Glutamatergic neuron (in vitro differentiated cells): ENCODE measurements at places on chromosomes 11 and 22. TPM values are rescaled to one million over a fixed set of nuclear protein-coding genes. Genes with fewer than 3 reads are reported as not detected.

Gene SEPTIN3
- total RNA-seq = 216 TPM

DNA sequence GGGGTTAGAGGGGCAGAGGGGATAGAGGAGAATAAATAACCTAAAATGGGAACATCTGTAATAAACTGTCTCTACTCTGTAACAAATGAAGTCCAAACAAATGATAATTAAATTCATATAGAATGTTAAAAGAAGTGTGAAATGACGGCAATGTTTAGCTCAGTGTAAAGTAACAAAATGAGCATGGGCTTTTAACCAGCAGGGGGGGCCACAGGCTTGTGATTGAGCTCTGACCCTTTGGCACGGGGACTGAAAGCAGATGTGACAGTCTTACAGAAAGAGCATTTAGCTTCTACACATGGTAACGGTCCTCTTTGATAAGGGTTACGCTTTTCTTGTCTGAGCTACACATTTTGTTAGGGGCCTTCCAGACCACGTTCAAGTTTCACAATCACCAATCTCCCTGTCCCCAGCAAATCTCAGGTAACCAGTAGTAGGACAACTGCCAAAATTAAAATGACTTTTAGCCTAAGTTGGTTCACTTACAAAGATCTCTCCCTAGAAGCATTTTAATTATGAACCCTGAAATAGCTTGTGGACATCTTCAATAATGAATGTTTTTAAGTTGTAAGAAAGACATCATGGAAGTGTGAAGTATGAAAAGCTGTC is 262.5 kb downstream of the DCDC1 start:
- H3K27me3 ChIP-seq = no peaks in the 10 kb centered on the region
- no peak overlapping the region for H3K4me3 ChIP-seq
- H3K36me3 ChIP-seq = no peaks in the 10 kb centered on the region
- no peak overlapping the region for H3K27ac ChIP-seq
- H3K4me1 ChIP-seq = peaks cover 17% of the 10 kb centered on the region

- no peak overlapping the region for H3K27ac ChIP-seq
- no peak overlapping the region for H3K4me3 ChIP-seq
- H3K4me1 ChIP-seq = no peaks in the 10 kb centered on the region
- H3K27me3 ChIP-seq = peaks cover 3% of the 10 kb centered on the region
- H3K36me3 ChIP-seq = no peaks in the 10 kb centered on the region
These were observed 24.6 kb downstream of the VWCE start for GRCh38 chr11:61270354-61271076.

Gene ARFIP2
- 53.3 TPM for total RNA-seq

GRCh38 chr11:125935618-125936199 is 10.1 kb upstream of the VSIG10L2 start:
- H3K36me3 ChIP-seq = no peaks in the 10 kb centered on the region
- peaks cover 7% of the 10 kb centered on the region for H3K4me1 ChIP-seq
- no peak overlapping the region for H3K4me3 ChIP-seq
- no peak for DNase-seq

- peak overlapping the region; percentile 65 for H3K4me3 ChIP-seq
- peak overlapping the region; percentile 95 for H3K27ac ChIP-seq
- no peaks in the 10 kb centered on the region for H3K36me3 ChIP-seq
- peaks cover 3% of the 10 kb centered on the region for H3K27me3 ChIP-seq
These were observed 178.2 kb upstream of the CCDC90B start for GRCh38 chr11:83464160-83464944.

DNA sequence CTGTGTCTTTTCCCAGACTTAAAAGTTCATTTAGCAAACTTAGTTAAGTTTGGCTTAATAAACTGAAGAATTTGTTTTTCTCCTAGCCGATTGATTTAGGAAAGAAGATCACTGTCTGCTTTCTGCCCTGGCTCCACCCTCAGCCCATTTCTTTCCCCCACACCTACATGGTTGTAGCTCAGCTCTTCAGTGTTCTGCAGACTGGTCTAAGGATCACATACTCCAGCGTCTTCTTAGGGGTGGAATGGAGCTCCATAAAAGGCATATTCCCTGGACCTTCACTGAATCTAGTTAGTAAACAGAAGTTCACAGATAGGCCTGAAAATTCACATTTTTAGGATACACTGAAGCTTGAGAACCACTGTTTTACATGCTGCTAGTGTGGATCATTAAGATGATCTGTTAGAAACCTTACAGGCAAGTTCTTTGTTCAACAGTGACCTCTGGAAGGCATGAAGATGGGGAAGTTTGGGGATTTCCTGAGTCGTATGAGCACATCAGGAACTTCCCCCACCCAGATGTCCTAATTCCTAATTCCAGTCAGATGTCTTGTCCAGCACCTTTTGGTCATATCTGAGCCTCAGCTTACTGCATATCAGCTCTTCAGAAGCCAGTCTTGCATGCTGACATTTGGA is 16.8 kb downstream of the PIWIL4 start:
- H3K4me3 ChIP-seq = no peak overlapping the region
- H3K27ac ChIP-seq = no peak overlapping the region
- H3K36me3 ChIP-seq = no peaks in the 10 kb centered on the region
- H3K4me1 ChIP-seq = peaks cover 2% of the 10 kb centered on the region
- DNase-seq = no peak

Gene OR5D18
- total RNA-seq = not detected

Gene SMC1B
- not detected for total RNA-seq

GRCh38 chr11:12161137-12161536 is 50.7 kb downstream of the MICAL2 start:
- H3K4me1 ChIP-seq = peaks cover 7% of the 10 kb centered on the region

Gene RASL10A
- 1.3 TPM for total RNA-seq

DNA sequence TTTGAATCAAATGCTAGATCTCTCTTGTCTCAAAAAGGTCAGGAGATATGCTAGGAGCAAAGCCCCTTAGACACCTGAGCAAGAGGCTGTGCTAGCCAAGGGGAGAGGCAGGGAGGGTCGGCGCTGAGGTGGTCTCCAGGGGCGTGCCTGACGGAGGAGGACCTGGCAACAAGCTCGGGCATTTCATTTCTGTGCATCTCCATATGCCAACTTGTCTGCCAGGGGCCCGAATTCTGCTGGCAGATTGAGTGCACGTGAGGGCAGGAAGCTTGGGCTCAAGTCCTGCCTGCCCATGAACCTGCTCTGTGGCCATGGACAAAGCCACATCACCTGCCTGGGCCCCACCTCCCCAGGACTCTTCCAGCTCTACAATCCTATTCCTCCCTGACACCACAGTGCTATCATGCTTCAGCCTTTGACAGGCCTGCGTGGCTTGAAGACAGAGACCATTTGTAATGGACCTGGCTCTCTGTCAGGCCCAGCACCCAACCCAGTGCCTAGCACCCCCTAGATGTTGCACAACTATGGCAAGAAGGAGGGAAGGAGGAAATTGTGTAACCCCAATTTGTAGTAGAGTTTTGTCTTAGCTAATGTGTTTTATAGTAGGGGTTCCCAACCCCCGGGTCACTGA is 16.3 kb upstream of the VSIG10L2 start:
- H3K27me3 ChIP-seq = no peaks in the 10 kb centered on the region
- H3K36me3 ChIP-seq = no peaks in the 10 kb centered on the region
- H3K4me1 ChIP-seq = peaks cover 19% of the 10 kb centered on the region

DNA sequence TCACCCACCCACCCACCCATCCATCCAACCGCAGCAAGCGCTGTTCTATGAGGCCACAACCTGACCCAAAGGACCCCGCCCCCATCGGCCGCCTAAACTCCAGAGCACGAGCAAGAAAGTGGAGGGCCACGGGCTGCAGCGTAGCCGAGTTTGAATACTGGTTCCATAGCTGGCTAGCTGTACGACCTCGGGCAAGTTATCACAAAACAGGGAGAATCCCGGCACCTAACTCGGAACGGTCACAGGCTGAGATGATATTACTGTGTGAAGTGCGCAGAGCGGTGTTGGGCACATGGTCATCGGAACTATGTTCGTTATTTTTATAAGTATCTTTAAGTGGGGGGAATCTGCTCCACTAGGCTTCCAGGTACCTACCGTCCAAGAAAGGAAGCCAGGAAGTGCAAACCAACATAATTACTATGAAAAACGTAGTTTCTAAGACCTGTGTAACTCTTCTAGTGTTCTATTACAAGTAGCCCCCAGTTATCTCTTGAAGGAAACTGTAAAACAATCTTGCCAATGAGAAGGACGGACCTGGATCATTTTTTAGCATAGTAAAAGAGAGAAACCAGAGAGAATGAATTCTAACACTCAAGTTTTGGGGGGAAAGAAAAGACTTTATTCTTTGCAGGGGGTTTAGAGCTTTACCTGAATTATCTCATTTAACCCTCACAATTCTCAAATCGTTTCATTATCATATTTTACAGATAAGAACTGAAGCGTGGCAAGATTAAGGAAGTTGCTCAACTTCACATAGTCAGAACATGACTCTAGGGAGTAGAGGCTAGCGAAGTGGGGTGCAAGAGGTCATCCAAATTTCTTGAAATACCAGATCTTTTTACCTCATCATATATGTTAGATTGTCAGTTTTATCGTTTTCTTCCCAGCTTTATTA is 663 bp upstream of the BUD13 start:
- peak overlapping the region; percentile 97 for H3K4me3 ChIP-seq
- H3K27me3 ChIP-seq = no peaks in the 10 kb centered on the region
- H3K27ac ChIP-seq = no peak overlapping the region
- no peaks in the 10 kb centered on the region for H3K36me3 ChIP-seq

Gene GAB4
- total RNA-seq = 0.15 TPM

DNA sequence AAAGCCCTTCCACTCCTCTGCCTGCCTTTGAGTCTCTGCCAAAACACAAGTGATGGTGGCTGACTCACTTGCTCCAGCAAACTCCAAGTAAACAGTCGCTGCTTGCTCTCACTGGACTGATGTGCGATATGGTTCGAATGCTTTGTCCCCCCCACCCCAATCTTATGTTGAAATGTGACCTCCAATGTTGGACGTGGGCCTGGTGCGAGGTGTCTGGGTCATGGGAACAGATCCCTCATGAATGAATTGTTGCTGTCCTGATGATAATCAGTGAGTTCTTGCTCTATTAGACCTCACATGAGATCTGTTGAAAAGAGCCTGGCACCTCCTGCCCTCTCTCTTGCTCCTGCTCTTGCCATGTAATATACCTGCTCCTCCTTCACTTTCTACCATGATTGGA is 747.9 kb downstream of the OPCML start:
- no peak overlapping the region for H3K4me3 ChIP-seq
- H3K36me3 ChIP-seq = no peaks in the 10 kb centered on the region
- H3K27me3 ChIP-seq = no peaks in the 10 kb centered on the region

Gene UCP3
- 7.6 TPM for total RNA-seq

Gene FAM180B
- total RNA-seq = not detected

DNA sequence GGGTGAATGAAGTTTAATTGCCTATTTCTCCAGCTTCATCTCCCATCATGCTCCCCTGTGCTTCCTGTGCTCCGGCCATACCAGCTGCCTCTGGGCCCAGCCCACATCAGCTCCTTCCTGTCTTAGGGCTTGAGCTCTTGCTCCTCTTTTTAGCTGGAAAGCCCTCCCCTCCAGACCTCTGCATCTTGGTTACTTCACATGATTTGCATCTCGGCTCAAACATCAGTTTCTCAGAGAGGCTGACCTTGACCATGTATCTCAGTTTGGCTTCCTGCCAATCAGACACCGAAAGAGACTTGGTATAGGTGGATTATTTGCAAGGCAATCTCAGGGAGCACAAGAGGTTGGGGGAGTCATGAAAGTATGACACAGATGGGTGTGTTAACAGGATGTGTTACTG is 73.2 kb upstream of the TIMP3 start:
- H3K36me3 ChIP-seq = peaks cover 8% of the 10 kb centered on the region
- H3K27me3 ChIP-seq = peaks cover 5% of the 10 kb centered on the region
- no peak for DNase-seq
- H3K4me1 ChIP-seq = no peaks in the 10 kb centered on the region
- H3K27ac ChIP-seq = no peak overlapping the region

Gene SLC5A4
- total RNA-seq = not detected

DNA sequence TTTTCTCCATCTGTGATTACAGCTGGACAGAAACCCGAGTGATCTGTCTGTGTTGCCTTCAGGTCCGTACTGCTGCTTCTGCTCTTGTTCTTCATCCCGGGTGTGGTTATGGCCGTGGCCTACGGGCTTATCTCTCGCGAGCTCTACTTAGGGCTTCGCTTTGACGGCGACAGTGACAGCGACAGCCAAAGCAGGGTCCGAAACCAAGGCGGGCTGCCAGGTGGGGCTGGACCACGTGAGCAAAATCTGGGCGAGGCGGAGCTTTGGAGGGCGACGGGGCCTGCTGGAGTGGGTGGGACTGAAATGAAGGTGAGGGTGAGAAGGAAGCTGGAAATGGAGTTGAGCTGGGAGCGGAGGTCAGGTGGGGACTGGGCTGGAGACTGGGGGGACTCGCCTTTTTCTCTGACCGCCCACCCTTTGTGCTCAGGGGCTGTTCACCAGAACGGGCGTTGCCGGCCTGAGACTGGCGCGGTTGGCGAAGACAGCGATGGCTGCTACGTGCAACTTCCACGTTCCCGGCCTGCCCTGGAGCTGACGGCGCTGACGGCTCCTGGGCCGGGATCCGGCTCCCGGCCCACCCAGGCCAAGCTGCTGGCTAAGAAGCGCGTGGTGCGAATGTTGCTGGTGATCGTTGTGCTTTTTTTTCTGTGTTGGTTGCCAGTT is 11.1 kb downstream of the CCKBR start:
- no peaks in the 10 kb centered on the region for H3K36me3 ChIP-seq
- H3K4me1 ChIP-seq = peaks cover 8% of the 10 kb centered on the region
- no peak overlapping the region for H3K4me3 ChIP-seq
- no peak overlapping the region for H3K27ac ChIP-seq
- H3K27me3 ChIP-seq = peaks cover 2% of the 10 kb centered on the region

DNA sequence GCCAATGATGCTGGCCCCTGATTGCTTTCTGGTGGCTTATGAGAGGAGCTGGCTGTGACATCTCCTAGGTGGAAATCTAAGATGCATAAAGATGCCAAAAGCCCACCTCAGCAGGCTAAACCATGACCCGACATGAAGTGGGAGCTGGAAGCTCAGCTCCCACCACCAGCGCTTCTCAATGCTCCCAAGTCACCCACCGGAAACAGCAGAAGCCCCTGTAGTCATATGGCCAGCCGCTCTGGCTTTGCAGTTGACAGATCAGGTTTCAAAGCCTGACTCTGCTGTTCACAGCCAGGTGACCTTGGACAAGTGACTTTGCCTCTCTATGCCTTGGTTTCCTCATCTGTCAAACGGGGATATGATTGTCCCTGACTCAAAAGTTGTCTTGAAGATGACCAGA is 29.1 kb upstream of the ANO1 start:
- peaks cover 13% of the 10 kb centered on the region for H3K36me3 ChIP-seq
- H3K4me3 ChIP-seq = no peak overlapping the region
- no peak for DNase-seq
- H3K27me3 ChIP-seq = peaks cover 4% of the 10 kb centered on the region

Gene ESAM
- 0.54 TPM for total RNA-seq

GRCh38 chr11:61153593-61154095 is 7.6 kb downstream of the VPS37C start:
- H3K4me1 ChIP-seq = peaks cover 32% of the 10 kb centered on the region
- peaks cover 7% of the 10 kb centered on the region for H3K27me3 ChIP-seq
- no peak for DNase-seq
- H3K36me3 ChIP-seq = peaks cover 18% of the 10 kb centered on the region

- H3K27me3 ChIP-seq = peaks cover 23% of the 10 kb centered on the region
- peak overlapping the region; percentile 56 for H3K4me3 ChIP-seq
- H3K4me1 ChIP-seq = peaks cover 39% of the 10 kb centered on the region
- no peak for DNase-seq
- H3K36me3 ChIP-seq = peaks cover 7% of the 10 kb centered on the region
These were observed 9.3 kb downstream of the MIF start for GRCh38 chr22:23903328-23903971.

- H3K36me3 ChIP-seq = no peaks in the 10 kb centered on the region
- DNase-seq = no peak
- H3K27ac ChIP-seq = no peak overlapping the region
These were observed 31.9 kb upstream of the RTL6 start for GRCh38 chr22:44529827-44530523.
